Sciatic nerve (tissue), 2 donors: ENCODE measurements at places on chromosomes 3 and 15.

GRCh38 chr3:52323526-52324295 is 7.6 kb downstream of the DNAH1 start:
- DNase-seq = no peak

- DNase-seq = no peak
These were observed 30.7 kb downstream of the IDH3A start for GRCh38 chr15:78179906-78180305.

GRCh38 chr3:7282988-7283387 is 422.1 kb downstream of the GRM7 start:
- DNase-seq = no peak

GRCh38 chr15:66802025-66803001 is 100.3 kb downstream of the SMAD6 start:
- peak; percentile 64 for DNase-seq

DNA sequence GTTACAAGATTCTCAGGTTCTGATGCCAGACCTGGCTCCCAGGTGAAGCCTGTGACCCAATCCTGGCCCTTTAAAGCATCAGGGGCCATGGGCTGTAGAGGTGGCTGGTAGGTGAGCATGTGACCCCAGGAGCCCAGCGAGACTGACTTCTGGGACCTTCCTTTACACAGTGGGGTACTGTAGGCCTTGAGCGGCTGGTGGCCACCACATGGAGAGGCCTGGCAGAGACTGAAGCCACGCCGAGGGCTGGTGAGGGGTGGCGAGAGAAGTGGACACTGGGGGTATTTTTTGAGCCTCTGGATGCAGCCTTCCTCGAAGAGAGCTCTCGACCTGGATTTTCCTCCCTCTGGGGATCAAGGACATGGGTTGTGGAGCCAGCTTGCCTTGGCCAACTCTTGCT is 71.2 kb upstream of the ITGA11 start:
- no peak for DNase-seq

- no peak for DNase-seq
These were observed 49.4 kb upstream of the ATP2B2 start for GRCh38 chr3:10554746-10555145.

- DNase-seq = no peak
These were observed 77.8 kb upstream of the LPP start for GRCh38 chr3:188076176-188076575.

DNA sequence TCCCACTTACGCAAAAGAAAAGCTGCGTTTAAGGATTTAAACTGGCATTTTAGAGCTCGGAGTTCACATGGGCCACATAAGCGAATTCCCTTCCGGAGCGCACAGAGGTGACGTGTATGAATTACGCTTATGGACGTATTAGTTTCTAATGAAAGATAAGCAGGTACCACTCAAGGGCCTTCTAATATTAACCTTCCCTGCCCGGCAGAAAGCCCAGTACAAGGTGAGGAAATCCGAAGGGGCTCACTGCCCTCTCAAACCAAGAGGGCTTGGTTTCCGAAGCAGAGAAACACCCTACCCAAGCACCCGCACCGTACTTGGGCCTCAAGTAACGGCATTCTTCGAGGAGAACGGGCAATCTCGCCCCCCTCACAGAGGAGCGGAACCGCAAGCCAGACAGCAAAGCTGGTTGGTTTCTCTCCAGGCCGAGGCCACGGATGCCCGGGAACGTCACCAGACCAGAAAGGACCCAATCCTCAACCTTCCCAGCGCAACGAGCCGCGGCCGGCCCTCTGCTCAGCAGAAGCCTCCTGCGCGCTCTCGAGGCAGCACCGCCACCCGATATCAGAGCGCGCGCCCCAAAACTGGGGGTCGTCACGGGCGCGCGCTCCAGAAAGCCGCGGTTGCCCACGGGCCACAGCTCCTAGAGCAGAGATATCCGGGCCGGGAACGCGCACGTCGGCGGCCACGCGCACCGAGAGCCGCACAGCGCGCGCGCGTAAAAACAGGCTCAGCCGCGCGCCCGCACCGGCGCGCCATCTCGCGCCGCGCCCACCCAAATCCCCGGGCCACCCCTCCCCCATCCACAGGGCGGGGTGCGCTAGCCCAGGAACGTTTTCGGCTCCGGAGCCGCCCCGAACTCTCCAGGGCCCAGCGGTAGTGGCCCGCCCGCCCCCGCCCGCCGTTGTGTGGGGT is 676 bp downstream of the QRICH1 start:
- DNase-seq = peak; percentile 85

- DNase-seq = no peak
These were observed 7.1 kb upstream of the LXN start for GRCh38 chr3:158679547-158680000.

- DNase-seq = peak; percentile 48
These were observed 74.0 kb upstream of the SNRPA1 start for GRCh38 chr15:101368861-101369642.

GRCh38 chr15:82641129-82641798 is 5.9 kb downstream of the CPEB1 start:
- DNase-seq = no peak

GRCh38 chr15:99749386-99749785 is 16.1 kb upstream of the LYSMD4 start:
- no peak for DNase-seq

GRCh38 chr15:89299896-89300295 is 34.7 kb downstream of the POLG start:
- DNase-seq = no peak

- DNase-seq = no peak
These were observed 10.8 kb downstream of the THRB start for GRCh38 chr3:24483873-24484272.

DNA sequence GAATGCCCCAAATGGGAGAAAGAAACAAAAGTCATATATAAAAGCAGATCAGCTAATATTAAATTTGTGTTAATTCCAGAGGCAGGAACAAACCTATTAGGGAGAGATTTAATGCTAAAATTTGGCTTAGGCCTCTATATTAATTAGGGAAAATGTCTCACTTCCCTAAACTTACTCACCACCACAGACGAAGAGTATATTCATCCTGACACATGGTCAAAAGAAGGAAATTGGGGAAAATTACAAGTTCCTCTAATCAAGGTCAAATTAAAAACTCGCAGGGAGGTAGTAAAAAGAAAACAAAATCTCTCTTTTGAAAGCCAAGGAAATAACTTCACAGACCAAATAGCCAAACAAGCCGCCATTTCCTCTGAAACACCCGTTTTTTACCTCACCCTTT is 32.2 kb downstream of the GRM2 start:
- DNase-seq = no peak

GRCh38 chr15:88844749-88845386 is 41.6 kb downstream of the ACAN start:
- DNase-seq = no peak

- peak; percentile 70 for DNase-seq
These were observed 114.8 kb upstream of the THBS1 start for GRCh38 chr15:39465843-39466749.

GRCh38 chr3:134494495-134494894 is 8.6 kb downstream of the CEP63 start:
- DNase-seq = no peak

DNA sequence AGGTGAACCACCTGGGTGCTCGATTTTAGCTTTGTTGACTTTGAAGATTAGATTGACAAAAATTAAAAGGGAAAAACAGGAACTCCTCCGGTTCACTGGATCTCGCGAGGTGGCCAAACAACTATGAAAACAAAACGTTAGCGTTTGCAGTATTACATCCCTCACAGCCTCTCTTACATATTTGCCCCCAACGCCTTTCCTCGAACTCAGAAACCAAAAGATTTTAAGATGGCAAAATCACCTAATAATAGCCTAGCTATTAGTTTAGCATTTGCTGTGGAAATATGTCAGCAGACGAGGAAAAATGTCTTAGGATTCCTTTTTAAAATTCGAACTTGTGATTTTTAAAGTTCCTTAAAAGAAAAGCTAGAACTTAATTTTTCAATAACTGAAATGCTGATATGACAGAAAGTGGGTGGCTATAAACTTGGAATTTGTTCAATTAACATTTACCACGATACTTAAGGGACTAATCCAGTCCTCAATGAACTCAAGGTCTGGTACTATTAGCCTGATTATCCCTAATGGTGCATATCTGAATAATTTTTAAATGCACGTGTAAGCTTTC is 491 bp upstream of the SENP7 start:
- DNase-seq = no peak

DNA sequence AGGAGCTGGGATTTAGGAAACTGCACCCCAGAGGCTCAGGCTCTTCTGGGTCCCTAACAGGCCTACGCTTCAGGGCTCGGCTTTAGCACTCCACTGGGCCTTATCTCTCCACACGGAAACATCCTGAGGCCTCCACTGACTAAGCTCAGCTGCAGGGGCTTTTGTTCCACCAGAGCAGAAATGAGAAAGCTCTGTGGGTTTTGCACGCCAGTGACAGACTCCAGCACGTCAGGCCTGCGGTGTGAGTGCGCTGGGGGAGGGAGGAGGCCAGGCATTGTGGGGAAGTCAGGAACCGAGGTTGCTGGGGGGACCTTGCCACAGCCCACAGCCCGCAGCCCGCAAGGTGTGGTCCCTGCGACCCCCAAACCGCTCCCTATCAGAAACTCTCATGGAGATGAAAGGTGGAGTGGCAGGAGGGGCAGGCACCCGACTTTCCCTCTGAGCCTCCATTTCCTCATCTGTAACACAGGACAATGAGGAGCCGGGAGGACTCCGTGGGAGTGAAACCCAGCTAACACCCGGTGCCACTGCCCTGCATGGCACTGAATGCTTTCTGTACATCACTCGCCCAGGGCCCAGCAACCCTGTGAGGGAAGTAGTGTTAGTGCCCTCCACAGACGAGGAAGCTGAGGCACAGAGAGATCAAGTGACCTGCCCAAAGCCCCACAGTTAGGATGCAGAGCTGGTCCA is 106.5 kb downstream of the TPRA1 start:
- DNase-seq = peak; percentile 47

- DNase-seq = no peak
These were observed 223.0 kb upstream of the MCTP2 start for GRCh38 chr15:94008104-94009074.
